ENCODE measurements at places on chromosomes 3 and 15.

DNA sequence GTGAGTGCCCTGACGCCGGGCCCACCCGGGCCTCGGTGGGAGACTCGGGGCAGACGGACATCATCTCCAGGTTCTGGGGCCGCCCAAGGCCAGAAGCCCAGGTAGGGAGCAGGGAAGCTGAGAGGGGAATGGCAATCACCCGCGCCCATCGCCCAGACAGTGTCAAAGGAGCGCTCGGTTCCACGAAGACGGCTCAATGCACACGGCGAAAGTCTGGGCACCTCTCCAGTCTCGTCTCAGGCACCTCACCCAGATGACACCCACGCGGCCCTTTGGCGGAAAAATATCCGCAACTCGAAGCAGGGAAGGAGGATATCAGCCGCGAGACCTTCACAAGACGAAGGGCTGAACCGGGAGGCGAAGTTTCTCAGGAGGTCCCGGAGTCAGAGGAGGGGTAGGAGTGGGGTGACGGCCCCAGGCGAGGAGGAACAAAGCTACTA is 916 bp downstream of the IL17RD start:
- no peak for DNase-seq

DNA sequence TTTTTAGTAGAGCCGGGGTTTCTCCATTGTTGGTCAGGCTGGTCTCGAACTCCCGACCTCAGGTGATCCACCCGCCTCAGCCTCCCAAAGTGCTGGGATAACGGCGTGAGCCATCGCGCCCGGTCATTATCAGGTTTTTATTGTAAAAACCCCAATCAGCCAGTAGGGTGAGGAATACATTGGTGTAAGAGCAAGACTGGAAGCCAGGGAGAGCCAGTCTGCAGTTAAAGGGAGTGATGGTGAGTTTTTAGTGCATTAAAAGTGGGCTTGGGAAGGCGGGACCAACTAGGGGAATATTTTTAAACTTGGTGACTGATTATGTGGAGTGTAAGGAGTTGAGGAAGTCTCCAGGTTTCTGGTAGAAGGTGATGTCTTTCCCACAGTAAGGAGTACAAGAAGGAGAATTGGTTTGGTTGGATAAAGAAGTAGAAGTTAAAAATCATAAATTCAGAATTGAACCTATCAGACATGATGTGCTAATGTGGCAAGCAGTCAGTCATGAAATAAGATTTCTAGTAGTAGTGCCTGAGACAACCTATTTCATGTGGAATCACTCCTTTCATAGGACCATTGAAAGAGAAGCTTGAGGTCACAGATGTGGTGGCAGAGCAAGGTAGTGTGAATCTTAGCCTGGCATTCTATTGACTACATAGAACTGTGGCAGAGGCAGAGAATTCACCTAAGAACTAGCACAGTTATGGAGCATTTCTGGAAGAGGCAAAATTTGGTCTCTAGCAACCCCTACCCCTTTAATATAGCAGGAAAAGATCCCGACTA is 2.4 kb upstream of the DCBLD2 start:
- no peak for DNase-seq

DNA sequence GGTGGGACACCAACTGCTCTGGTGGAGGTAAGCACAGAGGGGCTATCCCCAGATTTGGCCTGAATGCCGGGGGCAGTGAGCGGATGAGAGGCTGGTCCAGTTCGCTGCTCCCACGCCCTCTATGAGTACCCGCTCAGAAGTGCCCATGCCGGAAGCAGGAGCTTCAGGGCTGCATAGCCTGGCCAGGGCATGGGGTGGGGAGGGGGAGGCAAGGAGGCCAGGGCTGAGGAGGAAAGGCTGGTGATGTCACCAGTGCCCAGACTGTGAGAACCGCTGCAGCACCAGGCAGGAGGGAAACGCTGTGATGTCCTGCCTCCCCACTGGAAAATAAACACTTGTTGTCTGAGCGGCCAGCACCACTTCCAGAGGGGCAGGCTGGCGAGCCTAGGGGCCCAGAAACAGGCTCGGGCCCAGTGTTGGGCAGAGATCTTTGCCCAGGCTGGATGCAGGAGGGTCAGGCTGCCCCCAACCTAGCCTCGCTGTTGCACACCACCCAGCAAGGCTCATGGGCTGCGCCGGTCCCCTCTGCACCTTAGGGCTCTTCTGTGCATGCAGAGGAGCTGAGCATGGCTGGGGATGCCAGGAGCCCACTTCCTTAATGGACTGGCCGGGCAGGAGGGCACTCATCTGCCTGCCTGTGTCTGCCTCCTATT is 10.9 kb upstream of the DLL4 start:
- no peak for DNase-seq

GRCh38 chr3:126153695-126154360 is 26.6 kb downstream of the ALDH1L1 start:
- peak; percentile 8 for DNase-seq

GRCh38 chr3:124431331-124431994 is 298.8 kb upstream of the UMPS start:
- DNase-seq = no peak

- no peak for DNase-seq
Measured at GRCh38 chr15:38441130-38441519, 12.8 kb upstream of the FAM98B start.

All from GM10248 (cell line).